Thymus (tissue), 14 donors: ENCODE measurements at places on chromosomes 11 and 22. TPM values are rescaled to one million over a fixed set of nuclear protein-coding genes. Genes with fewer than 3 reads are reported as not detected.

XPNPEP3 gene
- total RNA-seq, result 6.1 TPM

TRIM51 gene
- not detected for total RNA-seq

GRCh38 chr11:9170450-9170849 lies 79.1 kb upstream of the SCUBE2 start:
- DNase-seq, result no peak

SELENOM gene
- total RNA-seq, result 14.4 TPM
